ENCODE measurements at places on chromosomes 2 and 18. TPM values are rescaled to one million over a fixed set of nuclear protein-coding genes. Genes with fewer than 3 reads are reported as not detected.

PLB1 gene
- 0.74 TPM for polyA plus RNA-seq

KIF5C gene
- 0.72 TPM for polyA plus RNA-seq

FHOD3 gene
- 5.4 TPM for polyA plus RNA-seq

DNA sequence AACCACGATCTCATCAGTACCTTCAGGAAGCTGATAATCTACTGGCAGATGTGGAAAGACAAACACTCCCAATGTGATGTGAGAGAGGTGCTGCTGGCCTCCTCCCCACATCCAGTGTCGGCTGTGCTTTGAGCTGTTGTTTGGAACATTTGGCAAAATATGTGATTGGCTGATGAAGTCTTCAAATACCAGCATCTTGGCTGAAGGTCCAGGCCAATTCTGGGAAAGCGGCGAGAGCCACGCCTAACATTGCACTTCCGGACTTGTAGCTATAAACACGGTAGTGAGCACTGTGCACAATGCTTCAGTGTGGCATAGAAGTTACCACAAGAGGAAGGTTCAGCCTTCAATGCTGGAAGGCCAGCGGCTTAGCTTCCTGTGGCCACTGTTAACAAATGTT, 198.8 kb downstream of the DCDC2C start:
- no peaks in the 10 kb centered on the region for H3K4me1 ChIP-seq
- H3K4me3 ChIP-seq, result no peak overlapping the region
- no peak overlapping the region for H3K27ac ChIP-seq
- H3K27me3 ChIP-seq, result no peaks in the 10 kb centered on the region
- H3K36me3 ChIP-seq, result no peaks in the 10 kb centered on the region

DNA sequence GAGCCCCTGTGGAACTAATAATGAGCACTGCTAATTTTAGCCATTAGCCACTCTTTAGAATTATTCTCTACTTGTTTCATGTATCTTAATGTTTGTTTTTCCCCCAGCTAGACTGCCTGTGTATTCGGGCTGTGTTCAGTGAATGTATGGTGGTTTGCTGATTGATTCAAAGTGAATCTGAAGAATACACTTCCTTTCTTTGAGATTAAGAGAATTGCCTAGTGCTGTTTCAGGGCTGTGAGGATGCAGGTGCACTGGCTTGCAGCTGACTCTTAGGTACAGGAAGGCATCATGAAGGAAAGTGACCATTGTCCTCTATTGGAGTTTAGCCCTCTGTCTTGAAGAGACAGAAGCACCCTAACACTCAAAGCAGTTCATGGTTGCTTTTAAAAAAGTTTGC, 138.7 kb downstream of the CERS6 start:
- peaks cover 3% of the 10 kb centered on the region for H3K4me1 ChIP-seq
- H3K4me3 ChIP-seq, result no peak overlapping the region
- no peak overlapping the region for H3K27ac ChIP-seq
- no peak for DNase-seq
- no peaks in the 10 kb centered on the region for H3K36me3 ChIP-seq

DNA sequence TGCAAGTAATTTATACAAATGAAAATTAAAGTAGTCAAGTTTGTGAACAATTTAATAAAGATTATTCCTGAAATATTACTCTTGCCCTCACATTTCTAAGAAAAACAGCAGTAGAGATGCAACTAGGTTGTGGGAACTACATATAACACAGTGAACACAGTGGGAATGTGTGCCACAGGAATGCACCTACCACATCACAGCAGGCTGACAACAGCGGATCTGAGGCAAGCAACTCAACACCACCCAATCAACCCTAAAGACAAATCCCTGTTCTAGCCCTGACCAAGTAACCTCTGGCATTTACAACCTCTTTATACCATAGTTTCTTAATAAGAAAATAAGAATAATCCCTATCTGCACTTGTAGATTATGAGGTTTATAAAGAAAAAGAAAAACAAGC, 23.4 kb downstream of the MBOAT2 start:
- H3K4me3 ChIP-seq, result no peak overlapping the region
- DNase-seq, result no peak
- H3K27ac ChIP-seq, result no peak overlapping the region
- H3K27me3 ChIP-seq, result no peaks in the 10 kb centered on the region
- no peaks in the 10 kb centered on the region for H3K4me1 ChIP-seq

DNA sequence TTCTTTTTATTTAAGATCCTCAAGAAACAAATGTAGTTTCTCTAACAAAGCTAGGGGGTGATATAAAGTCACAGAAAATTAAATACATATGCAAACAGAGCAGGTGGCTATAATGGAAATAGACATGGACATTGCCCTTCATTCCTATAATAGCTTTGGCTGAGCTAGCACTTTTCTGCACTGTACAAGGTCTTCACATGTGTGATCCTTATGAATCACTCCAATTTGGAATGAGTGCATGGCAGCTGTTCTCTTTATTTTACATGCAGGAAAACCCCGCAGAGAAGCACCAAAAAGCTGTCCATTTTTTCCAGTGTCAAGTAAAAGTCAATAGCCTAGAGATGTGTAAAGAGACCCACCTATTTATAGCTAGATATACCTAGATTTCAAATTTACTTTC, 747.4 kb upstream of the SLC8A1 start:
- H3K4me3 ChIP-seq, result no peak overlapping the region
- H3K4me1 ChIP-seq, result peaks cover 3% of the 10 kb centered on the region
- H3K27ac ChIP-seq, result no peak overlapping the region
- H3K27me3 ChIP-seq, result no peaks in the 10 kb centered on the region
- no peak for DNase-seq
- no peaks in the 10 kb centered on the region for H3K36me3 ChIP-seq

DNA sequence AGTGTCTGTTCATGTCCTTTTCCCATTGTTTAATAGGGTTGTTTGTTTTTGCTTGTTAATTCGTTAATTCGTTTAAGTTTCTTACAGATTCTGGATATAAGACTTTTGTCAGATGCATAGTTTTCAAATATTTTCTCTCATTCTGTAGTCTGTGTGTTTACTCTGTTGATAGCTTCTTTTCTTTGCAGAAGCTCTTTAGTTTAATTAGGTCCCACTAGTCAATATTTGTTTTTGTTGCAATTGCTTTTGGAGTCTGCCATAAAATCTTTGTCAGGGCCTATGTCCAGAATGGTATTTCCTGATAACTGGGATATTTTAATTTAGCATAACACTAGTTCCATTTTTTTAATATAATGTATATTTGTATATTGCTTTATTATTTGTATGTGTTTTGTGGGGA, 1380.1 kb downstream of the SUCLG1 start:
- H3K4me3 ChIP-seq, result no peak overlapping the region
- no peaks in the 10 kb centered on the region for H3K4me1 ChIP-seq
- no peak overlapping the region for H3K27ac ChIP-seq
- H3K36me3 ChIP-seq, result no peaks in the 10 kb centered on the region

DNA sequence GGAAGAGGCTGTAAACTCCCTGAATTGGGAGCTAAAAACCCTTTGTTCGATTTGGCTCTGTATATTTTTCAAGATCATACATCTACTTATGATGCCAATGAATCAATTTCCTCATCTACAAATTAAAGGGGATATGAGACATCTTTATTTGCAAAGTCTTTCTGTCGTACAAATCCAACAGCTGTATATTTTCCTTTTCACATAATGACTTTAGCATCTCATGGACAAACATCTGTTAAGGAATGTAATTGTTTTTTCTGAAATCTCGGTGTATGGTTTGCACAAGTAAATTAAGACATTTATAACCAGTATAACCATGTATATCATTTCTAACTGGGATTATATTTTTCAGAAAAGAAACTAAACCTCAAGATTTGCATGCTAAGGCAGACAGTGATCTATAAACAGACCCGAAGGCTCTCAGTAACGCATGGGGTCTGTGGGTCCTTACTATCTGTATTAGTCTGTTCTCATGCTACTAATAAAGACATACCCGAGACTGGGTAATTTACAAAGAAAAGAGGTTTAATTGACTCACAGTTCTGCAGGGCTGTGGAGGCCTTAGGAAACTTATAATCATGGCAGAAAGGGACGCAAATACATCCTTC, 130.8 kb downstream of the SLC8A1 start:
- DNase-seq, result no peak
- no peaks in the 10 kb centered on the region for H3K27me3 ChIP-seq
- H3K4me1 ChIP-seq, result no peaks in the 10 kb centered on the region
- H3K36me3 ChIP-seq, result no peaks in the 10 kb centered on the region
- H3K4me3 ChIP-seq, result no peak overlapping the region
- no peak overlapping the region for H3K27ac ChIP-seq

Measured in psoas muscle (tissue), 8 donors.